ENCODE measurements at places on chromosomes 6 and 20. TPM values are rescaled to one million over a fixed set of nuclear protein-coding genes. Genes with fewer than 3 reads are reported as not detected.

The ZNF334 gene
- 1.6 TPM for total RNA-seq

The BMP6 gene
- total RNA-seq, result 2.6 TPM

The ARMH2 gene
- total RNA-seq, result not detected

The ADGB gene
- total RNA-seq, result not detected
